Progenitor cell of endocrine pancreas (in vitro differentiated cells): ENCODE measurements at places on chromosomes 11 and 22. TPM values are rescaled to one million over a fixed set of nuclear protein-coding genes. Genes with fewer than 3 reads are reported as not detected.

MMP1 gene
- total RNA-seq = 0.24 and 1.3 TPM in 2 replicates

ISX gene
- 8.9 and 12.7 TPM in 2 replicates for total RNA-seq

- no peak overlapping the region for H3K4me3 ChIP-seq
- DNase-seq = no peak
- H3K27ac ChIP-seq = no peak overlapping the region
- H3K4me1 ChIP-seq = no peaks in the 10 kb centered on the region
- H3K36me3 ChIP-seq = no peaks in the 10 kb centered on the region
- H3K27me3 ChIP-seq = no peaks in the 10 kb centered on the region
These were observed 419.8 kb upstream of the CCDC179 start for GRCh38 chr11:23280088-23280487.

DNA sequence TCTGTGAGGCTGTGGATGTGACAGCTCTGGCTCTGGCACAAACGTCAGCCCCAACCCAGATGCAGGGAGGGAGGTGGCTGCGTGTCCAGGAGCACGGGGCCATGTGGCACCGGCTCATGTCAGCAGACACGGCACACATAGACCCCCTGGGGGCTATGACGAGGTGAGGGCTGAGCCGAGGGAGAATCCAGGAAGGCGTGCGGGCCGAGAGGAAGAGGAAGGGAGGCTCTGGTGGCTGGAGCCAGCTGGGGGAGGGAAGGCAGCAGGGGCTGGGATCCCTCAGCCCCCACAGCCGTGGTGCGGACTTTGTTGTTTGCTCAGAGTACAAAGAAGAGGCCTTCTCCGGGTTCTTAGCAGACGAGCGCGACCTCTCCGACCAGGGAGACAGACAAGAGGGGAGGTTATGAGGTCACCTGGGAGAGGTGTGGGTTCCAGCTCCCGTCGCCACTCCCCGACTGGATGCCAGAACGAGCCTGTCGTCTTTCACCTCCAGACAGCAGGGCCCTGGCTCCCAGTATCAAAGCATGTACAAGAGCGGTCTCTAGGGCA, 46.1 kb downstream of the CDKN1C start:
- no peaks in the 10 kb centered on the region for H3K36me3 ChIP-seq
- no peak for DNase-seq
- peaks cover 42% of the 10 kb centered on the region for H3K4me1 ChIP-seq
- H3K27me3 ChIP-seq = peaks cover 24% of the 10 kb centered on the region
- peak overlapping the region; percentile 88 for H3K27ac ChIP-seq
- no peak overlapping the region for H3K4me3 ChIP-seq

DNA sequence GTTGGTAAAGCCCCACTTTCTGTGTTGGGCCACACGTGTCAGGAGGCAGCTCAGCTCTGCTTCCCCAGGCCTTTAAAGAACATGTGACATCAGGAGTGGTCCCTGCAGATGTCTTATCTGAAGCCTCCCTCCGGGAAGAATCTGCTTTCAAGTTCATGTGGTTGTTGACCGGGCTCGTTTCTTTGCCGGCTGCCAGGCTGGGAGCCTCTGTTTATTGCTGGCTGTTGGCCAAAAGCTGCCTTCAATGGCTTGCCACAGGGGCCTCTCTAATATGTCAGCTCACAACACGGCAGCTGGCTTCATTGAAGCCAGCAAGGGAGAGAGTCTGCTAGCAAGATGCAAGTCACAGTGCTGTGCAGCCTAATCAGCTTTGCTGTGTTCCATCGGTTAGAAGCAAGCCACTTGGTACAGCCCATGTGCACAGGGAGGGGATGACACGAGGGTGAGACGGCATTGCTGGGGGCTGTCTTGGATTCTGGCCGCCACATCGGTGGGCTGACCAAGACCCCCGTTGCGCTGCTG, 14.6 kb downstream of the MRGPRF start:
- H3K36me3 ChIP-seq = no peaks in the 10 kb centered on the region
- H3K27me3 ChIP-seq = peaks cover 10% of the 10 kb centered on the region
- H3K4me3 ChIP-seq = no peak overlapping the region
- H3K4me1 ChIP-seq = no peaks in the 10 kb centered on the region

DNA sequence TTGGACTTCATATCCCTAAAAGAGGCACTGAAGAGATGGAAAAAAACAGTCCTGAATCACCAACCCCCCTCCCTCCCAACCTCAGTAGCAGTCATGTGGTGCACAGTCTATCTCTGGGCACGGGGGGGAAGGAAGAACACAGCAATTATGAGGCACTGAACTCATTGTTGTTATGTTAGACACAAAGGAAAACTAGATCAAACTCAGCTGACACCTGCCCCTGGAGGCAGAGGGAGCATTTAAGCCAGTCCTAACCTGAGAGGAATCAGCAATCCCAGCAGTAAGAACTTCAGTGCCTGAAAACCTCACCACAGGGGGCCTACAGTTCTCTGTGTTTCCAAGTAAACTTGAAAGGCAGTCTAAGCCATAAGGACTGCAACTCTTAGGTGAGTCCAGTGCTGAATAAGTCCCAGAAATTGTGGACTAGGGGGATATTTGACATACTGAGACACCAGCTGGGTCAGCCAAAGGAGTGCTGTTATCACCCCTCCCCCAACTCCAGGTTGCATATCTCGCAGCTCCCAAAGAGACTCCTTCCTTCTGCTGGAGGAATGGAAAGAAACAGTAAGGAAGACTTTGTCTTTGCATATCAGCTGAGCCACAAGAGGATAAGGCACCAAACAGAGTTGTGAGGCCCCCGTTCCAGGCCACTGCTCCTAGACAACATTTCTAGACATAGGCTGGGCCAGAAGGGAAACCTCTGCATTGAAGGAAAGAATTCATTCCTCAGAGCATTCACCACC, 72.5 kb downstream of the GLYATL1 start:
- H3K4me1 ChIP-seq = peaks cover 21% of the 10 kb centered on the region
- peak overlapping the region; percentile 80 for H3K27ac ChIP-seq
- peaks cover 12% of the 10 kb centered on the region for H3K36me3 ChIP-seq
- no peaks in the 10 kb centered on the region for H3K27me3 ChIP-seq
- H3K4me3 ChIP-seq = no peak overlapping the region
